Stimulated activated CD8-positive, alpha-beta memory T cell treated with anti-CD3 and anti-CD28 coated beads, Interleukin-7, amount 100 ng/mL, for 1 hour (primary cell): ENCODE measurements at places on chromosomes 2 and 18.

DNA sequence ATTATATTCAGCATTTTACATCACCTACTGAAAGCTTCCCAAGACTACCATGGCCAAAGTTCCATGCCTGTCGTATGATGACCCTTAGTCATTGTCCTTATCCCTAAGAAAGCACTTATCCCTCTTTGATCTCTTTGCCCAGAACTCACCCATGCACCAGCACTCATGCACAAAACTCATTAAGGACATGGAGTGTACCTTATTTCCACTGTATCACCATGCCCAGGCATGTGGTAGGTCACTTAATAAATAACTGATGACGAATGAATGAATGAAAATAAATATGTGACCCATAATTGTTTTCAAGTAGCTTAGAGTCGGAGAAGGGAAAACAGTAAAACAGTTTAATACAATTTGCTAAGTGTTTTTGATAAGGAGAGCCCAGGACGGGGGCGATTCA is 220.1 kb downstream of the IKZF2 start:
- no peak for DNase-seq

GRCh38 chr2:26011990-26012856 is 21.7 kb upstream of the RAB10 start:
- DNase-seq: no peak

- no peak for DNase-seq
These were observed 362.6 kb downstream of the RIT2 start for GRCh38 chr18:42752916-42753315.

DNA sequence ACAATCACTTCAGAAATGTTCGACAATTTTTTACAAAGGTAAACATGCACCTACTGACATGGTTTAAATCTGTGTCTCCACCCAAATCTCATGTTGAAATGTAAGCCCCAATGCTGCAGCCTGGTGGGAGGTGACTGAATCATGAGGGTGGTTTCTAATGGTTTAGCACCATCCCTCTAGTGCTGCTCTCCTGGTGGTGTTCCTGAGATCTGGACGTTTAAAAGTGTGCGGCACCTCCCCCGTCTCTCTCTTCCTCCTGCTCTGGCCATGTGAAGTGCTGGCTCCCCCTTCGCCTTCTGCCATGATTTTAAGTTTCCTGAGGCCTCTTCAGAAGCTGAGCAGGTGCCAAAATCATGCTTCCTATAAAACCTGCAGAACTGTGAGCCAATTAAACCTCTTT is 28.3 kb downstream of the MAP3K2 start:
- no peak for DNase-seq

- no peak for DNase-seq
These were observed 21.2 kb downstream of the CLUL1 start for GRCh38 chr18:617970-618504.

DNA sequence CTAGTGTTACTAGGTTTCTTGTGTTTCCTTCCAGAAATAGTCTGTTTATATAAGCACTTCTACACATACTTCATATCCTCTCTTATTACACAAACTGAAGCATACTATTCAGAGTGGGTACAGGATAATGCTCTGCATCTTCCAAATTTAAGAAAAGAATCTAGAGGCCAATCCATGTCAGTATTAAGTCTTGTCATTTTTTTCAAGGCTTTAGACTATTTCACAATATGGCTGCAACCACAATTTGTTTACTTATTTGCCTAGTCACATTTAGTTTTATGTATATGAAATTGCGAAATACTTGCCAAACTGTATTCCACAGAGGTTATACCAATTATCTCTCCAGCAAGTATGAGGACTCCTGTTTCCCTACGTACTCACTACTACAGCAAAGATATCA is 27.9 kb downstream of the IWS1 start:
- no peak for DNase-seq

DNA sequence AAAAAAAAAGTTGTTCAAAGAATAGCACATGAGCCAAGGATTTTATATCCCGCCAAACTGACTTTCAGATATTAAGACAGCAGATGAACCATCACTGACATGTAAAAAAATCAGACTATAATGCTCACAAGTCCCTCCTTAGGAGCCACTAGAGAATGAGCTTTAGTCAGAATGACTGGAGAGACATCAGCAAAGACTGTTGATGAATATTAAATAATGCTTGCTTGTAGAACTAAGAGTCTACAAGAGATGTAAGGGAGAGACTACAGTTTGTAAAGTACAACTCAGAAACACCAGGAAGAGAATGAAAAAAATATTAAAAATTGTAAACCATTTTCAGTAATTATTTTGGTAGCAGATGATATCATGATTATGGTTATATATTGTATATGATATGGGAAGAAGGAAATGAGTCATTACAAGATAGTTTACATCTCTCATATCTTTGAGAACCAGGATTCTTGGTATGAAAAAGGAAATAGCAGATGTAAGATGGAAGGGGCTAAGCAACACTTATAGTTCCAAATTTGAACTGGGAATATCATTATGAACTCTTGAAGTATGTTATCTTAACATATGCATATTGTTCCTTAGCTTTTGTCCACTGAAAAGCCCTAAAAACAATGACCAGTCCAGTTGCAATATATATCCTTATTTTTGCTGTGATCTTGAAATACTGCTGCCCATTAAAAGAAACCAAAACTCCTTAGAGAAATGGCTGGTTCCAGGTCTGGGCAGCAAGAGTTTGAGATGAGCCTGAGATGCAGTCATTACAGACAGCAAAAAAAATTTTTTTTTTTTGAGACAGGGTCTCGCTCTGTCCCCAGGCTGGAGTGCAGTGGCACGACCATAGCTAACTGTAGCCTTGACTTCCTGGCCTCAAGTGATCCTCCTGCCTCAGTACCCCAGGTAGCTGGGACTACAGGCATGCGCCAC is 55.7 kb downstream of the PTPN2 start:
- DNase-seq: no peak
